Psoas muscle (tissue), 8 donors: ENCODE measurements at places on chromosomes 5 and 9. TPM values are rescaled to one million over a fixed set of nuclear protein-coding genes. Genes with fewer than 3 reads are reported as not detected.

GRCh38 chr5:113203916-113204315, 227.3 kb downstream of the DCP2 start:
- DNase-seq: no peak

The LCNL1 gene
- total RNA-seq: 0.32 TPM

The TLR4 gene
- total RNA-seq: 4.8 TPM

The DNM1 gene
- 4.4 TPM for total RNA-seq

GRCh38 chr9:9499546-9499945, 1113.3 kb downstream of the PTPRD start:
- no peak for DNase-seq

The TAL2 gene
- total RNA-seq: 0.57 TPM

DNA sequence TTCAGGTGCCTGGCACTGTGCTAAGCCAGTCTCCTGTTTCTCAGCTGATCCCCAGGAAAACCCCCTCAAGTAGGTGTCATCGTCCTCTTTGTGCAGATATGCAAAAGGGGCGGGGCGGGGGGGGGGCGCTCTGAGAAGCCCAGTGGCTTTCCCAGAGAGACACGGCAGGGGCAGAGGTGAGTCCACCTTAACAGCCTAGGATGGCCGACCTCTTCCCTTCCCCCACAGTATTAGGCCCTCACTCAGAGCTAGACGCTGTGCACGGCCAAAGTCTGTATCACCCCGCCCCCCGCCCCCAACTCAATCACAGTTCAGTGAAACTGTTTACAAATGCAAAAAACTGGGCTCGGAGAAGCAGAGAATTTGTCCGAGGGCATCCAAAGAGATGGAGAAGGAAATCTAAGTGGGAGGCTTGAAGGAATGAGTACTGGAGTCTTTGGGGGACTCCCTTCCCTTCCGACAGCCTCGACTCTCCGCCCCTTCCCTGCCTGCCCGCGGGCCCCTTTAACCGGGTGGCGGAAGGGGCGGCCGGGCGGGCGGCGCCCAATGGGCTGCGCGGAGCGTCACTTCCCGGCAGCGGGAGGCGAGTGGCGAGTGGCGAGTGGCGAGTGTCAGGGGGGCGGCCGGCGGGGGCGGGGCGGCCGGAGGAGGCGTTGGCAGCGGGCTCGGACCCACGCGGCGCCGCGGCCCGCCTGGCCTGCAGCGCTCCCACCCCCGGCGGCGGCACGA, at the start of gene ERGIC1:
ERGIC1 (plus strand) TSS at position 566 of the 729 bp plus-strand sequence; CDS start at position 729, 163 bp downstream.
- peak; percentile 91 for DNase-seq

DNA sequence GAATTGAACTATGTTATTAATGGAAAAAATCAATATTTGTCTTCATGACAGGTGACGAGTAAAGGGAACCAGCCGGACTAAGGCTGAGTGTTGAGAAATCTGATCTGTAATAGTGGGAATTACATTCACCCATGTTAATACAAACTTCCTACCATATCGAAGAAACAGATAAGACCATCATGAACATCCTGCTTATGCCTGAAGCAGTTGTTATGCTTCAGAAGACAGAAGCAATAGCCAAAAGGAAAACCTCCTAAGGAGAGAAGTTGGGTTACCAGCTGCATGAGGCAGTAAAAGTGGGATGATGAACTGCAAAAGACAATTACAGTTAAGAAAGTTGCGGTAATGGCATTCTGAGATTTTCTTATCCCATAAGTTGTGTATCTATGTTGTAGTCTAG, 281.5 kb downstream of the GABRB2 start:
- DNase-seq: no peak

DNA sequence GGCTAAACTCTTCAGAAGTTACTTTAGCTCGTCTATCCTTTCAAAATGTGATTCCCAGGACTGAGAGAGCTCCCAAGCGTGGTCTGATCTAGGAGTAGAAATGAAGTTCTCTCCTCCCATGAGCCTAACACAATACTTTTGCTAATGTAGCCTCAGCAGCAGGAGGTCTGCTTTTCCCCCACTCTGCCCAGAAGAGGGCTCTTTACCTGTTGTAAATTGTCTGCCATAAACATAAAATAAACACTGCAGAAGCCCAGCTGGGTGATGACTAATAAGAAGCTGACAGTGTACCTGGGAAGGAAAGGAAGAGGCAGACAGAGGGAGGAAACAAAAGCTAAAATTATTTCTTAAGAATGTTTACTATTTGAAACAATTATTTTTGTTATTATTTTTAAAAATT, 15.4 kb downstream of the SLC36A3 start:
- no peak for DNase-seq

The IL13 gene
- not detected for total RNA-seq

DNA sequence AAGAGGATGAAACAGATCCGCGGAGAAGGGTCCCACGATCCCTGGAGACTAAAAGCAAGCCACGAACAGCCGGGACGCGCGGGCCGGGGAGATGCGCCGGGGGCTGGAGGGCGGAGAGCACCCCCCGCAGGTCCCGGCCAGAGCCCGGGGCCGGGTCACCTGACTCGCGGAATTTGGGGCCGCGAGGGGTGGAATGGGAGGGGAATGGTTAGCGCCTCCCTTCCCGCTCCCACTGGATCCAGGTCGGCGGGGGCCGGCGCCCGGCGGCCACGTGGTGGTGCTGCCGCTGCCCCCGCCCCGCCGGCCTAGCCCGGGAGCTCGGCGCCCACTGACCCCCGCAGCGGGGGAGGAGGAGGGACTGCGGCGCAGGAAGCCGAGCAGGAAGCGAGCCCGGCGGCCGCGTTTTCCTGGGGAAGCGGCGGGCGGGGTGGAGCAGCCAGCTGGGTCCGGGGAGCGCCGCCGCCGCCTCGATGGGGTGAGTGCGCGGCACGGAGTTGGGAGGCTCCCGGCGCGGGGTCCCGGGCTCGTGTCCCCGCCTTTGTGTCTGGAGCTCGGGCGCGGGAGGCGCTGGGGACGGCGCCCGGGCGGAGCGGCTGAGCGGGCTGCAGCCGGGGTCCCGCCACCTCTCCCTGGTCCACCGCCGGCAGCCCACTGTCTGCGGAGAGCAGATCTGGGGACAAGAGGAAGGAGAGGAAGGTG, at the start of gene RAI14:
RAI14 (plus strand) TSS at position 328 of the 699 bp plus-strand sequence. CDS start 30,592 bp downstream, outside the sequence.
- DNase-seq: peak; percentile 81

The FOXD4L4 gene
- total RNA-seq: 0.13 TPM

The C9orf152 gene
- not detected for total RNA-seq

GRCh38 chr5:146027751-146028150, 77.6 kb downstream of the PLAC8L1 start:
- no peak for DNase-seq

DNA sequence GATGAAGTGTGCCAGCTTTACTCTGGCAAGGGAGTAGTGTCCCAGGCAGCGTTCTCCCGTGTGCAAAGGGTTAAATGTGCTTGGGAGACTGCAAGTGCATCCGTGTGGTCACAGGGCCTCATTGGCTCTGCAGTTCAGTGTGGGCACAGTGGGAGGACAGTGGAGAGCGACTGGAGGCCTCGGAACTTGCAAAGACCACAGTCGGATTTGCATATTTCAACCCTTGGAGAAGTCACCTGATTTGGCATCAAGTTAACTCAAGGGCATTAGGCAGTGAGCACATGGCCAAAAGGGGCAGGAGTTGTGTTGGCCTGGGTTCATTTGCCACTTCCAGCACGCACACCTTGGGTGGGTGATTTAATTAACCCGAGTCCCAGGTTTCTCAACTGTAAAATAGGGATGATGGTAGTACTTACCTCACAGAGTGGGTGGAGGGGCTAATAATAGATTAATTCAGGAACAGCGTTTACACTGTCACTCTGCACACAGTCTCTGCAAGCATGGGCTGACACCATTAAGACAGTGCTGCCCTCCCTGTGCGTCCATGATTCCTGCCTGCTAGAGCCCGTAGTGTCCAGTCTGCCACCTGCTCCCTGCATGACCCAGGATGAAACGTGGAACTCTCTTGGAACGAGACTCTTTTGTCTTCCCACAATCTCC, 22.7 kb downstream of the JADE2 start:
- DNase-seq: no peak

The DROSHA gene
- 36.2 TPM for total RNA-seq

DNA sequence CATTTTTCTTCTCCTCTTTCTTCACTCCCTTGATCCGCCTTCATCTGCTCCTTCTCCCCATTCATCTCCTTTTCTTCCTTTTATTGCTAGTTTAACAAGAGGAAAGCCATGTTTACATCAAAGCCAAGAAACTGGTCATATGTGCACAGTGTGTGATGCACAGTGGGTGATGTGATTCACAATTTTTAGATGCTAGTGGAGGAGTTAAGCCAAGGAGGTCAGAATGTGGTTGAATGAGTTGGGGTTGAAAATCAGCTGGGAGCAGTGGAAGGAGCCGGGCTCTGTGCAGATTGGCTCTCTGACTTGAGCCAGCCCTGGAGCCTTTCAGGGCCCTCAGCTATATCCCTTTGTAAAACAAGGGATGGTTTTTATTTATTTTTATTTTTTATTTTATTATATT, 7.3 kb downstream of the ACER2 start:
- DNase-seq: no peak

GRCh38 chr9:137171149-137171900, 531 bp downstream of the TMEM210 start:
- no peak for DNase-seq

DNA sequence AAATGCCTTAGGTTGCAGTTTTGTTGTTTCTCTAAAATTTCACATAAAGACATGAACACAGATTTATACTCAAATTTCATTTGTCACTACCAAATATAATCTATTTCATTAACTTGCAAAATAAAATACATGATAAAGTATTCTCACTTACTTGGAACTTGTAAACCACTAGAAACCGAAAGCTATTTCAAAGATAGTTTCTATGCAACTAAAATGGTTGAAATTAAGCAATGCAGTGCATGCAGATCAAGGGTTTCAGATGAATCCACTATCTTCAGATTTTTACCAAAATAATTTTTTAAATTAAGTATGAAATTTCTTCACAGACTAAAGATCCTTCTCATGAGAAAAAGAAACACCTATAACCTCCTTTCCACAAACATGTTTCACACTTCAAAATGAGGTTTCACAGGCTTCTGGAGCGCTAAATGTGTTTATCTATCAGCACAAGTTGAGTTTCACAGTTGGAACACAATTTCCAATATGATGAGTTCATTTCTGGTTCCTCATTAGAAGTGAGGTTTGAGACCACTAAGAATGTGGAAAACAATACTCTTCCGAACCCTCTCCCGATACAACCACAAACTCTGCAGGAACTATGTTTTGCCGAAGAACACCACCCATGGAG, 63.9 kb downstream of the EPB41L4A start:
- DNase-seq: no peak

The FOXD4L6 gene
- not detected for total RNA-seq

DNA sequence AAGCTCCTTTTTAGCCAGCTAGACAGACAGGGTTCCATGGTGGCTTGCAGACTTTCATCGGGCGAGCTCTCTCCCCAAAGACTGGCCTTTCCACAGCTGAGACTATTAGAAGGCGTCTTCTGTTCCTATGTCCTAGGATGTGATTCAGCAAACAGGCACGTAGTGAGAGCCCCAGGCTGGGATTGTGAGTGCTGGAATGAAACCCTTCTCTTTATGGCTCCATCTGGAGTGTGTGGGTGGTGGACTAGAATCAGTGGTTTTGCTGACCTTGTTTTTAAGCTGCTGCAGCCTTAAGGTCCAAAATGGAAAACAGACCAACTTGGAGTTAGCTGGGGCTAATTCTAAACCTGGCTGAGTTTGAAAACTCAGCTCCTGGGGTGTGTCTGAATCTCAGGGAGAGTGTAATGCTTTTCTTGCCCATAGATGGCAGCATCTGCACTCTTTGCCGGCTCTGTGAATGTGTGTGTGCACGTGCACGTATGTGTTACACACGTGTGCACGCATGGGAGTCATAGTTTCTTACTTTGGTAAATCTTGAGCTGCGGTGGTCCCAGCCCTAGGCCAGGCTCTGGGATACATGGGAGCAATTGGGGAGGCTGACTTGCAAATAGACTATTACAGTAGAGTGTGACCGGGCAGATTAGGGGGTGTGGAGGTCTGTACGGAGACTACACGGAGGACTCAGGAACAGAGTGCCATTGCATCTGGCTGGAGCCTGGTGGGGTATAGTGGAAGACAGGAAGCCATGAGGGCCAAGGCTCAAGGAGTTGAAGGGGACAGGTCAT, 10.7 kb downstream of the GSN start:
- peak; percentile 73 for DNase-seq

The PSMD5 gene
- total RNA-seq: 15.3 TPM

The SCGB3A2 gene
- not detected for total RNA-seq

DNA sequence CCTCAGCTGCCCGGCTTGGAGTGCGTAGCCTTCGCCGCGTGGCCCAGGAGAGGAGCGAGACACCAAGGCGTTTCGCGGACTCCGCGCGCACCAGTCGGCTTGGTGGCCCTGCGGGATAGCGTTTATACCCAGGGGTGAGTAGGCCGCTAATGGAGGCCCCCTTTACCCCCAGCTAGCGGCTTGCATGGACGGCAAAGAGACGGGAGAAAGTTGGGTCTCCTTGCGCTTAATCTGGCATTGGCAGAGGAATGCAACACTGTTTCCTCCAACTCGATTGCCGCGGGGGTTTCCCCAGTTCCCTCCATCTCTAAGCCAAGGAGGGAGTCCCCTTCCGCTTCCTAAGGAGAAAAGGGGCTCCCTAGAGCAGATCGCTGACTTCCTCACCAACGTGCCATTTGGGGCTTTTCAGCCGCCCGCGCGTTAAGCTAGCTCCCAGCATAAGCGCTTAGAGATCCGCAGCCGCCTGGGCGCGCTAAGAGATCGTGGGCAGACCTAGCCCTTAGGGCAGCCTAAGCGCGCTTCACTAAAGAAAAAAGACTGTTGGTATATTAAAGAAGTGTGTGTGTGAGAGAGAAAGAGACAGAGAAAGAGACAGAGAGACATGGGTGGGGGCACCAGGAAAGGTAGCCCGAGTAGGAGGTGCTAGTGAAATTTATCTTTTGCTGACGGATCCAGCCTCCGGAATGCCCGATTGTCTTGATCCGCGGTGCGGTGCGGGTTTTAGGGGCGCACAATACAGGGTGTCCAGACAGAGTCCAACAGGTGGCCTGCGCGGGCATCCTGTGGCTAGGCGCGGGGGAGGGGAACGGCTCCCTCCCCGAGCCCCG, 597.9 kb upstream of the SGCD start:
- DNase-seq: no peak

The DBH gene
- not detected for total RNA-seq

The SH3TC2 gene
- total RNA-seq: 1.9 TPM

The MARCOL gene
- not detected for total RNA-seq

DNA sequence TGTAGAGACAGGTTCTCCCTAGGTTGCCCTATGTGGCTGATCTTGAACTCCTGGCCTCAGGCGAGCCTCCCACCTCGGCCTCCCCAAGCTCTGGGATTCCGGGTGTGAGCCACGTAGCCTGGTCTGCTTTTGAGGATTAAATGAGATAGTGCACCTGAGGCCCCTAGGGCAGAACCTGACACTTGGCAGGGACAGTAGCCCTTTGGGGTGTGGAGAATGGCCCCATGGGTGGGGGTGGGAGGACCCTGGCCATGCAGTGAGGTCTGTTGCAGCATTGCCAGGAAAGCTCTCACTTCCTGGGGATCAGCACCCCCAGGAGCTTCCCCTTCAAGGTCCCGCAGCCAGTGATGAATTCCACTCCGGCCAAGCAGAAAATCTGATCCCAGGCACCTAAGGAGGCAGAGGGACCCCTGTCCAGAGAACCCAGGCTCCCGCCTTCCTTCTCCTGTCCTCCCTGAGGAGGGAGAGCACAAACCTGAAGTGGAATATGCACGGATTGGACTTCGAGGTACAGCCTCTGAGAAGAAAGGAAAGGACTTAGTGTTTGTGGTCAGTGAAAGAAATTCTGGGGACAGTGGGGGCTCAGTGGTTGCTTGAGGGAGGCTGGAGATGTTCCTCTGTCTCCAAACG, 73.9 kb upstream of the UNC5A start:
- no peak for DNase-seq
